ENCODE measurements at places on chromosomes 2 and 18.
A peak's percentile ranks its signal among the peaks of the same experiment; 100 is the strongest.

DNA sequence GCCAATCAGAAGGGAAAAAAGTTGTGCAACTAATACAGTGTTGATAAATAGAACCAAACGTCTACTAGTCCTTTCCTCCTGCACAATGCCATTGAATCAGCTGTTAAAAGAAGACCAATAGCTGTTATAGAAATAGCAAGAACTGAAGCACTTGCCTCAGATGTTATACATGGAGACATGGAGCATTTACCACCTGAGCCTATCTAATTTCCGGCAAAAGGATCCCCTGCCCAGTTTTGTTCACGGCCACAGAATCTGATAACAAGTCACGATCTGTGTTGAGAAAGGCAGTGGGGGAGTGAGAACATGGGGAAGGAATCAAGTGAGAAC lies 285.4 kb downstream of the ZEB2 start:
- peak; percentile 30 for DNase-seq

GRCh38 chr2:72989770-72990556 lies 72.6 kb downstream of the EMX1 start:
- no peak for DNase-seq

GRCh38 chr2:40304340-40304739 lies 147.6 kb downstream of the SLC8A1 start:
- no peak for DNase-seq

GRCh38 chr2:66252109-66252508 lies 182.8 kb upstream of the MEIS1 start:
- DNase-seq = no peak

DNA sequence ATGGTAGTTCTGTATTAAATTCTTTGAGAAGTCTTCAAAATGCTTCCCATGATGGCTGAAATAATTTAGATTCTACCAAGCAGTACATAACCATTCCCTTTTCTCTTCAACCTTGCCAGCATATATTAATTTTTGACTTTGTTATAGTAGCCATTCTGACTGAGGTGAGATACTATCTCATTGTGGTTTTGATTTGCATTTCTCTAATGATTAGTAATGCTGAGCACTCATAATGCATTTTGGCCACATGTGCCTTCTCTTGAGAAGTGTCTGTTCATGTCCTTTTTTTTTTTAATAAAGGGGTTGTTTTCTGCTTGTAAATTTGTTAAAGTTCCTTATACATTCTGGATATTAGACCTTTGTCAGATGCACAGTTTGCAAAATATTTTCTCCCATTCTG lies 173.9 kb downstream of the CALCRL start:
- DNase-seq = no peak

GRCh38 chr18:3605954-3606443 lies 156.0 kb downstream of the TGIF1 start:
- peak; percentile 54 for DNase-seq

GRCh38 chr18:75810961-75811551 lies 383.6 kb upstream of the SMIM21 start:
- no peak for DNase-seq

DNA sequence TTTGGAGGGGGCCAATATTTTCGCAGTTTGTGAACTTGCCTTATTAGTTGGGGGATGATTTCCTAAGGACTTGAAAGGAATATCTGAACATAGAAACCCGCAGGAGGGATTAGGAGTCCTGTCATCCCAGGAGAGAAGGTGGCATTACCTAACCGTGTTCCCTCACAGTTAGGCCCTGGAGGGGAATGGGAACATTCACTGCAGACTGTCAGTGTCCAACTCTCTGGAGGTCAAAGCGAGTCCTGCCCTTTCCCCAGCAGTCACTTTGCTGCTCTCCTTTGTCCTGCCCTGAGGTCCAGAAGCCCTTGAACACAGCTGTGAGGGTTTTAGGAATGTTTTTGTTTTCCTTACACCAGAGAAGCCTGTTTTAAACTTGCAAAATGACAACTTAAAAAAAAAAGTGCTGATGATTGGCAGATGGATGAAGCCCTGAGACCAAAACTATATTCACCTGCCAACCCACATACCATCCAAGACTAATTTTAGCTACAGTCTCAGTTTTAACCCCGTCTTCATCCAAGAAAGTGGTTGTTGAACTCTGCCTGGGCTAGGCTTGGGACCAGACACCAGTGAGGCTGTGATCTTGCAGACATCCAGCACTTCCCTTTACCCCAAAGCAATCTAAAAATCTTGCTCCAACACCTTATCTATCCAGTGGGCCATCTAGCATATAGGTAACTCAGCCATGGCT lies 90.5 kb upstream of the MEX3C start:
- no peak for DNase-seq

DNA sequence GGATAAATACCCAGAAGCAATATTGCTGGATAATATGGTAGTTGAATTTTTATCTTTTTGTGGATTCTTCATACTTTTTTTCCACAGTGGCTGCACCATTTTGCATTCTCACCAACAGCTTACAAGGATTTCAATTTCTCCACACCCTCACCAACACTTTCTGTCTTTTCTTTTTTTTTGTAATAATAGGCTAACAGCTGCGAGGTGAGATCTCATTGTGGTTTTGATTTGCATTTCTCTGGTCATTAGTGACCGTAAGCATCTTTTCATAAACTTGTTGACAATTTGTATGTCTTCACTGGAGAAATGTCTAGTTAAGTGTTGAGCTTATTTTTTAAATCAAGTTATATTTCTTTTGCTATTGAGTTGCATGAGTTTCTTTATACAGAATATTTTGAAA lies 17.6 kb upstream of the SLC9A2 start:
- no peak for DNase-seq

GRCh38 chr2:101113441-101114267 lies 37.5 kb downstream of the TBC1D8 start:
- no peak for DNase-seq

GRCh38 chr2:145075454-145076062 lies 555.6 kb upstream of the ZEB2 start:
- DNase-seq = no peak
